ENCODE measurements at places on chromosomes 1 and 21.

DNA sequence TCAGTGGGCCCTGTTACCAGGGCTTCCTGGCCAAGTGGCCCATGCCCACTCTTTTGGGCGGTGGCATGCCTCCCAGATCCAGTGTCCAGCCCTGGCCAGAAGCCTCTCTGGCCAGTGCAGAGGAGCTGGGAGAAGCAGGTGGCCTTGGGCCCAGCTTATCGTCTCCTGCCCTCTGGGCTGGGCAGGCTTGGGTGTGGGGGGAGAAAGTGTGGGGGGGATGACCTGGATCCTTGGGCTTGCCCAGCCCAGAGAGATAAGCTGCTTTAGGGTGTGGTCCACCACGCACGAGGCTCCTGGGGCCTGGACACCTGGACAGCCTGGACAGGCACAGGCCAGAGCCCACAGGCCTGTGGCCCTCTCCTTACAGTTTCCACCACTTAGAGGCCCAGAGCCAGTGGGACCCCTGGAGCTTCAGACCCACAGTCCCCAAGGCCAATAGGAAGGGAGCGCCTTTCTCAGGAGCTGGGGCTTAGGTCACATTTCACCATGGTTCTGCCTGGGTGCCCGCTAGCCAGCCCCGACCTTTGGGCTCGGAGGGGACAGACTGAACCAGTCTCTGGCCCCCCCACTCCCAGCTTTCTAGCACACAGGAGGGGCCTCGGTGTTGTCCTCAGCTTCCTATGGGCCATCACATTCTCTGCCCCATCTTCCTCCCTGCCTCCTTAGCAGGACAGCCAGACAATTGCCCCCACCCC, 1.8 kb downstream of the ESPN start:
- DNase-seq: no peak

DNA sequence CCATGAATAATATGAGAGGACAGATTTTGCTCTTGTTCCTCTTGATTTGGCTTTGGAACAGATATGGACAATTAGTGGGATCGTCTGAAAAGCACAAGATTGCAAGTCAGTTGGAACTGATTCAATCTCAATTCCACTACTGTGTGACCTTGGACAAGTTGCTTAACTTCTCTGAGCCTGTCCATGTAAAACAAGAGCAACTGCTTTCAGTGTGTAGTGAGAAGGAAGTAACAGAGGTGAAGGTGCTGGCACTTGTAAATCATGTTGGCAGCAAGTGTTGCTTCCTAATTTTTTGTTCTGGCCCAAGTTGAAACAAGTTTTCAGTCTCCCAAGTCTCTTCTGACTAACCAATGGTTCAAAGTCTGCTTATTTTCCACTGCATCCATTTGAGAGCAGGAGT, 15.3 kb downstream of the INKA2 start:
- no peak for DNase-seq

GRCh38 chr1:96804648-96805047, 83.1 kb downstream of the PTBP2 start:
- no peak for DNase-seq

GRCh38 chr1:18540136-18540765, 59.5 kb downstream of the KLHDC7A start:
- DNase-seq: no peak

GRCh38 chr1:197402189-197402588, 134.1 kb downstream of the CRB1 start:
- no peak for DNase-seq

- no peak for DNase-seq
These were observed 8.1 kb upstream of the ACOT7 start for GRCh38 chr1:6401673-6402072.

GRCh38 chr1:48371598-48371997, 100.4 kb downstream of the SPATA6 start:
- no peak for DNase-seq

GRCh38 chr1:181397845-181398244, 85.5 kb upstream of the CACNA1E start:
- DNase-seq: no peak

Measured in EL (cell line).